ENCODE measurements at places on chromosomes 2 and 18.
A peak's percentile ranks its signal among the peaks of the same experiment; 100 is the strongest.

GRCh38 chr18:78627551-78628346 is 351.9 kb upstream of the SALL3 start:
- DNase-seq, result no peak

GRCh38 chr2:181805228-181806038 is 86.1 kb upstream of the ITPRID2 start:
- no peak for DNase-seq

GRCh38 chr2:132477962-132478361 is 61.4 kb downstream of the GPR39 start:
- no peak for DNase-seq

DNA sequence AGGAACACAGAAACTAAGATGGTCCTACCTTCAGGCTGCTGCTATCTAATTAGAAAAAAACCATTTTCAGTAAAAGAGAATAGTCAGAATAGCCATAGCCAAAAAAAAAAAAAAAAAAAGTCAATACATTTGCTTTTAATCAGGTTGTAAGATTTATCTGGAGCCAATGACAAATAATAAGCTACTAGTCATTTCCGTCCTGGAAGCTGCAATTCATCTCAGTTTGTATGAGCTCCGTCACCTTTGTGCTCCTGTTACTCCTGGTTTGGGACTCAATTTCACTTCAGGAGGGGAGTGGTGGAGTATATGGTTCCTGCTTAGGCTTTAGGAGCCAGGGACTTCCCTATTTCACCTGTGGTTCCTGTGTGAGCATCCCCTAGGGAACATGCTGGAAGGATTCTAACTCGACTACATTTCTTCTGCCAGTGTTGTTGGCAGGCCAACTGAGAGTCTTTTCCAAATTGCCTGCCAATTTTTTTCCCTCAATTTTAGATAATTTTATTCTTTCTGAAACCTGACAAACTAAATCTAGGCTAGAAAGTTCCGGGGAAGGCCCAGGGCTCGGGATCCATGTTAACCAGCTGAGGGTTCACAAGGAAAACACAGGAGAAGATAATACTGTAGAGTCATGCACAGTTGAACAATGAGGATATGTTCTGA is 481.8 kb downstream of the DLGAP1 start:
- DNase-seq, result peak; percentile 22

DNA sequence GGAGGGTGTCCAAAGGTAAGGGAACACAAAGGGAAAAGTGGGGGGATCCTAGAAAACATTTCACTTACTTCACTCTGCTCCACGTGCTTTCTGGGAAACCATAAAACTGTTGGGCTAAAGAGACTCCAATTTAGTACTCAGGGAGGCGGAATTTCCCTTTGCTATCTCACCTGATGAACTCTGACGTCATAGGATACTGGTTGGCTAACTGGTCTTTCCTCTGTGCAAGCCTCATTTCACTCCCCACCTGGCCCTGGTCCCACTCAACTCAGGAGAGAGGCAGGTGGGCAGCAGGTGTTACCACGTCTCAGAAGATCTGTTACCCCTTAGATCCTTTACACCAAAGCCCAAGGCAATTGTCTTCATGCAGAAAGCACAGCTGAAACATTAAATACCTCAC is 51.8 kb upstream of the PMAIP1 start:
- DNase-seq, result no peak

DNA sequence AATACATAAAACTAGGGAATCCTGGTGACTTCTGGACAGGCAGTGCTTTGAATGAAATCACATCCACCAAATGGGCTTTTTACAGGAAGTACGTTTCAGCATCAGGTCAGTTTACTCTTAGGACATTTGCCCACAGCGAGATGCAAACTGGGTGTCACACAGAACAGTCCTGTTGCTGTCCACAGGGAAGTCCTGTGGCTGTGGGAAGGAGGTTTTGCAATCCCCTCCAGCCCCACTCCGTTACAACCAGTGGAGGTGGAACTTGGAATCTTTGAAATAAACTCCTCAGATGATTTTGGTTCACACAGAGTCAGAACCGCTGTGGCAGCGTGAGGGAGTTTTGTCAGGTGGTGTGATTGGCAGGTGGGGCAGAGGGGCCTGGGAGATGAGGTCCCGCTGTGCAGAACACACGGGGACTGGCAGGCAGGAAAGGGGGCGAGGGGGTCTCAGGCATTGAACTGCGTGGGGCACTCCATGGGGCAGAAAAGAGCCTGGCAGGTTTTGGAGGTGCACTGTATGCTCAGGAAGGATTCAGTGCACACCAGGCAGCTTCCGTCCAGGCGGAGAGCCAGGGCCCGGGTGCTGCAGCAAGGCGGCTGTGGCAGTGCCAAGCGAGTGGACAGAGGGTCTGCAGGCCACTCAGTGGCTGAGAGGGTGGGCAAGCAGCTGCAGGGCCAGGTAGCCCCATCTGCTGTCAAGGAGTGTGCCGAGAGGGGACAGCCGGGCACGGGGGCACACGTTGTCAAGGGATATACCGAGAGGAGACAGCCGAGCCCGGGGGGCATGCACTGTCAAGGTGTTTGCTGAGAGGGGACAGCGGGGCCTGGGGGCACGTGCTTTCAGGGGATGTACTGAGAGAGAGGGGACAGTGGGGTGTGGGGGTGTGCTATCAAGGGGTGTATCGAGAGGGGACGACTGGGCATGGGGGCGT is 148.7 kb downstream of the LDLRAD4 start:
- DNase-seq, result peak; percentile 33
